ENCODE measurements at places on chromosomes 5 and 9. TPM values are rescaled to one million over a fixed set of nuclear protein-coding genes. Genes with fewer than 3 reads are reported as not detected.

The LHX3 gene
- total RNA-seq = 0.42 TPM

The ANXA1 gene
- total RNA-seq = 151 TPM

The RFK gene
- total RNA-seq = 17.3 TPM

The CD72 gene
- total RNA-seq = 1.3 TPM

The SH3TC2 gene
- total RNA-seq = 2.8 TPM

The PCDHA9 gene
- total RNA-seq = not detected

Data from lower leg skin (tissue), 4 donors.